ENCODE measurements at places on chromosomes 7 and 10. TPM values are rescaled to one million over a fixed set of nuclear protein-coding genes. Genes with fewer than 3 reads are reported as not detected.

The RSPH10B2 gene
- 0.39 TPM for total RNA-seq

The CHAT gene
- not detected for total RNA-seq

The LRGUK gene
- total RNA-seq = 0.58 TPM

The ANXA11 gene
- total RNA-seq = 256 TPM

The GPR26 gene
- not detected for total RNA-seq

The FOXK1 gene
- 47.5 TPM for total RNA-seq

The ACSL5 gene
- total RNA-seq = 18.4 TPM

The LRRC4 gene
- 5.1 TPM for total RNA-seq

The NODAL gene
- not detected for total RNA-seq
